ENCODE measurements at places on chromosomes 16 and 17.

DNA sequence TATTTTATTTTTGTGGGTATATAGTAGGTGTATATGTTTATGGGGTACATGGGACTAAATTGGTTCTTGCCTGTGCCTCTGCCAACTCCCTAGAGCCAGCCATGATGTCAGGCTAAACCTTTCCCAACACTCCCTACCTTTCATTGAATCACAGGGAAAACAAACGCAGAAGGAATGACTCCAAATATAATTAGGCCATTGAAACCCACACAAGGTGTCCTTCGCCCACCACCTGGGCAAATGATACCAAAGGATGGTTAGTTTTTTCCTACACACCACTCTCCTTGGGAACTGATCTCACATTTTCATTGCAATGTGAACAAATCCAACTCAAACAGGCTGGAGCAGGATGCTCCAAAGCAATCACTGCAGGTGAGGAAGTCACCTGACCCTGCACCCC is 27.5 kb downstream of the WSB1 start:
- no peak for DNase-seq

GRCh38 chr16:85668676-85669424 is 19.9 kb downstream of the GINS2 start:
- DNase-seq = no peak

DNA sequence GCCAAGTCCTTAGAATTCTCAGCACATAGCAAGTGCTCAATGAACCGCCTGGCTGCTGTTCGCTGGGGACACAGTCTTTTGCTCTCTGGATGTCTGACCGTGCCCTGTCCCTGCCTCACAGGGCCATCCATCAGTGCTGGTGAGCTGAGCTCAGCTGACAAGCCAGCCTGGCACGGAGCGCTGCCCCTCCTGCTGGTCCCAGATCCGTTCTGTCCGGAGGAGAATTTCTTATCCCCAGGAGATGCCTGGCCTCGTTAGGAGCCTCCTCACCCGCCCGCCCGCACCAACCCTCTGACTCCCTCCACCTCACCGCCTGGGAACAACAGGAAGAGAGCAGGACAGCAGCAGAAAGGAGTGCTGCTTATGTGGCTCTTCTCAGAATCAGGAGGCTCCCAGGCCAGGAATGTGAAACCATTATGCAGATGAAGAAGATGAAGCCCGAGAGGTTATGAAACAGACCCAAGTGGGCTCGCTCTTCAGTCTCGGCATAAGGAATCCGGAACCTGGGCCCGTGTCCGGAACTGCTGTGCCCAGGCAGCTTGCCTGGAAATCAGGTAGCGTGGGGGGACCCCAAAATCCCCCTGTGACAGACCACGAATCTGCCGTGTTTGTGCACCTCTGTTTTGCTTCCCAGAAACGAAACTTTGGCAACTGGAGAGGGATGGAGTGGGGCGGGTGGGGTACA is 28.8 kb upstream of the RMI2 start:
- DNase-seq = no peak

- no peak for DNase-seq
These were observed 730.2 kb upstream of the RBFOX1 start for GRCh38 chr16:6602405-6602804.

DNA sequence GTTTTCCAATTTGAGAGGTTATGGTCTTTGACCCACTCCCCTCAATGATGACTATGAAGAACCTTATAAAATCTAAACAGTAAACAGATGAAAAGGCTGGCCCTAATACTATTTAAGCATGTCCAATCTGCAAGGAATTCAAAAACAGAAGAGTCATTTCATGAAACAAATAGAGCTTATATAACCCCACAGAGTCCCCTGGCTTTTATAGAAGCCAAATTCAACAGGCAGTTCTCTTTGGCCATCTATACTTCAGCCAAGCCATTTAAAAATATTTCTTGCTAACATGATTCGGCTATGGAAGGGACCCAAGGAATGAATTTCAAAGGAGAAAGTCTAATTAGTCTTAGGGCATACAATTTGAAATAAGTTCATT is 43.4 kb downstream of the SPOP start:
- DNase-seq = no peak

GRCh38 chr16:57795431-57795878 is 6.8 kb downstream of the KIFC3 start:
- DNase-seq = no peak

GRCh38 chr17:49836111-49837030 is 11.5 kb downstream of the TAC4 start:
- DNase-seq = no peak

- no peak for DNase-seq
These were observed 12.5 kb downstream of the KCNJ2 start for GRCh38 chr17:70181866-70182265.

DNA sequence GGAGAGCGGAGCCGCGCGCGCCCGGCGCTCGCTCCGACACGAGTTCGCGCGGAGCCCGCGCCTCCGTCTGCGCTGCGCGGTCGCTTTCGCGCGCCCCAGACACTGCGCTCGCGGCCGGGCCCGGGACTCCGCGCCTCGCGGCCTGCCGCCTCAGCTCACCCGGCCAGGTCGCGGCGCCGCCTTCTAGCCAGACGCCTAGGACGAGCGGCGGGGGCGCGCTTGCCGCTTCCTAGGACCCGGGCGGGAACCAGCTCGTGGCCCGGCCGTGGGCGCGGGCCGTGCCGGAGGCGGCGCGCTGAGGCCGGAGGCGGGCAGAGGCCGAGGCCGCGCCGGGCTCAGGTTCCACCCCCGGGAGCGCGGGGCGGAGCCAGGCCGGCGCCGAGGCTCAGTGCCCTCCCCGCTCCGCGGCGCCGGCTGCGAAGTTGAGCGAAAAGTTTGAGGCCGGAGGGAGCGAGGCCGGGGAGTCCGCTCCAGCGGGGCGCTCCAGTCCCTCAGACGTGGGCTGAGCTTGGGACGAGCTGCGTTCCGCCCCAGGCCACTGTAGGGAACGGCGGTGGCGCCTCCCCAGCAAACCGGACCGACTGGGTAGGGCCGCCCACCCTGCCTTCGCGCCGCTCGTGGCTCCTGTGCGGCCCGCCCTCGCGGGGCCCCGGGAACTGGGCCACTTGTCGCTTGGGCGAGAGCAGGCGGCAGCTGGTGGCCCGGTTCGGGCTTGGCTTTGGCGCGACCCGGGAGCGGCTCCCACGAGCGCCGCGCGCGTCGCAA is at the start of gene SPHK1:
Gene SPHK1 (plus strand): TSS at position 388 of the 765 bp plus-strand sequence. CDS start 1,036 bp downstream, outside the sequence.
- no peak for DNase-seq

DNA sequence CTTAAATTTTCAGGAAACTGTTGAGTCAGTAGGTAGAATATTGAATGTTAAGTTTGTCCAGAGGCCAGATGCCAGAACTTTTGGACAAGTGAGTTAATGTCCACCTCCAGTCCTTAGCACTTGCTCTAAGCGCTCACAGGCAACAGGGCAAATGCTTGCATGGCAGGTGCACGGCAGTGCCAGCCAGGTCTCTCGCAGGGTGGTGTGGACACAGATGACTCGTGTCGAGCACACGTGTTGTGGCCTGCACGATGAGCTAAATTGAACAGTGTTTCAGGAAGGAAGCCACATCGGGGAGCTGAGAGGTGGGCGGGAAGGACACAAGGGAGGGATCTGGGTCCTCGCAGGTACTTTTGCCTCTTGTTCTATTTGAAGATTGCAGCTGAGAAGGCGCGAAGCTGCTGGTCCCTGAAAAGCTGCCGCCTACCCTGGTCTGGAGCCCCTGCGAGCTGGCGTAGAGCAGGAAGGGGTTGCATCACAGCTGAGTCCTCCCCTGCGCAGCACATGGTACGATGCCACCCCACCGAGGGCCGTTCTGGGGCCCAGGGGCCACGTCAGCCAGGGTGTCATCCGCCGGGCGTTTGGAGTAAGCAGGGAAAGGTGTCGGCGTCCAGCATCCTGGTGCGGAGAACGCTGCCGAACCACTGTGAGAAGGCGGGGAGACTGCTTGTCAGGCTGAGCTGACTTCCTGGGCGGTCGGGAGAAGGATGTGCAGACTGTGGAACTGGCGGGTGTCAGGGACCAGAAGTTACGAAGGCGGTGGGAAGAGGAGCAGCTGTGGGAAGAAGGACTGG is 6.3 kb downstream of the RAB40C start:
- no peak for DNase-seq

DNA sequence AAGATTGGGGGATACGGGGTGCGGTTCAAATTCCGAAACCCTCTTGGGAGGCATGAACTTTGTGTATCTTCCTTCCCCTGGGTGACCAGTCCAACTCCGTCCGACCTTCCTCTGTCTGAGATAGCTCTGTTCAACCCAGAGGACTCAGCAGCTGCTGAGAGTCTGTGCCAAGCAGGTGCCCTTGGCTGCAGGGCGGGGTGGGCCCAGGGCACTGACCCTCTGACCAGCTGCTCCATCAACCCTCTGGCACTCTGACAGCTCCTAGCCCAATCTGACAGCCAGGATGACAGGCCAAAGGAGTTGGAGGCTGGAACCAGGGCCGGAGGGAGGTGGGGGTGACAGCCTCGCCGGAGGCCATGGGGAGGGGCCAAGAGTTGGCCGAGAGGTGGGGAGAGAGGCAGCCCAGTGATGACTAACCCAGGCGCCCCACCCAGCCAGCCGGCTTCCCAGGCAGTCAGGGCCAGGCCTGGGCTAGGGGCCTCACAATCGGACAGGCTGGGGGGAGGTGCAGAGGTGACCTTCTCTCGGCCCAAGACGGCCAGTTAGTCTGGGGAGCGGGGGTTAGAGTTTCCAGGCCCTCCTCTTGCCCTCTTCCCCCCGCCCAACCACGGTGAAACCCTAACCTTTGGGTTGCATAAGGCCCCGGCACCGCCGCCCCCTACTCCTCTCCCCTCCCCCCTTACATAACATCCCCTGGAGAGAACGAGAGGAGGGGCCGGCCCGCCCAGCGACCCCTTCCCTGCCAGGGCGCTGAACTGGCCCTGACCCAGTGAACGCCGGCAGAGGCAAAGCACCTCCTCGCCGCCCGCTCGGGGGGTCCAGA is 5.0 kb upstream of the TLCD2 start:
- DNase-seq = no peak

DNA sequence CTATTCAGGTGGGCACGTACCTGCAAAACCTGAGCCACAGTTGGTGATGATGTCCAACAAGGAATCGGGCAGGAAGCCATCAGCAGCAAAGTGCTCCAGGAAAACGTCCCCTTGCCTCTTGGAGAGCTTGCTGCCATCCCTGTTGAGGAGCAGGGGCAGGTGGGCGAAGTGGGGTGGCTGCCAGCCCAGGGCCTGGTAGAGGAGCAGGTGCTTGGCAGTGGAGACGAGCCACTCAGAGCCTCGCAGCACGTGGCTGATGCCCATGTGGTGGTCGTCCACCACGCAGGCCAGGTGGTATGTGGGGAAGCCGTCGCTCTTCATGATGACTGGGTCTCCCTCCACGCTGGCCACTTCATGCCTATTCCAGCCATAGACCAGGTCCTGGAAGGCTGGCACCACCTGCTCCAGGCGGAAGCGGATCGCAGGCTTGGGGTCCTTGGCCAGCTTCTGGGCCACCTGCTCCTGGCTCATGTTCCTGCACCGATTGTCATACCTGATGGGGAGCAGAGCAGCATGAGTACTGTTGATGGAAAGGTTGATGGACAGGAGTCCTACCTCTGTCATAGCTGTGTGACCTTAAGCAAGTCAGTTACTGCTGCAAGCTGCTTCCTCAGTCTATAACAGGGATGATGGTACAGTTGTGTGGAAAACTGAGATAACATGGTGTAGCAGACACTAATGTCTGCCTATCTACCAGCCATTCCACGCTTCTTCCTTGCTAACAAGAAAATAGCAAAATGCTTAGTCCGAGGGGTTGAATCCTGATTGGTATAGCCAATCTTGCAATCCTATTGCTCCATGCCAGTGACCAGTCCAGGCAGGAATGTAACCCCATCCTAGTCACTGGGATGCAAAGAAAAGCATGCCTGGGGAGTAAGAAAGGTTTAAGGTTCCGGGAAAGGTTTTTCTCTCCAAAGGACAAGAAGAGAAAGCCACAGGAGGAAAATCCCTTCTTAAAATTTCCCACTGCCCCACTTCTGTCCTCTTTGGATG is 22.0 kb downstream of the EARS2 start:
- DNase-seq = no peak

- DNase-seq = no peak
These were observed 2.2 kb downstream of the HOXB13 start for GRCh38 chr17:48726114-48726915.

DNA sequence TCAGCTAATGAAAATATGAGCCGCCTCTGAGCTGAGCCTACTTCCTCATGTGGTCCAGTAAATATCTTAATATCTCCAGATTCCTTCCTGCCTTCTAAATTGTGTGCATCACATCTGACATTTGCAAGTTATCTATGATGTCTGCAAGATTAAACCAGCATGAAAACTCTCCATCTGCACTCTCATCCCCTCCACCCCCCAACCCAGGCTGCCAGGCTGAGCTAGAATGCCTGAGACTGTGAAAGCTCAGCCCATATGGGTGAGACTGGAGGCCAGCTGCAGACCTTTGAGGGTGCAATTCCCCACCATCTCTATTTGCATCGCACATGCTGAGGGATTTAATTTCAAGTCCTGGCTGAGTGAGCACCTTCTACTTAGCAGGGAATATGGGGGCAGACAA is 82.8 kb downstream of the ASIC2 start:
- no peak for DNase-seq

DNA sequence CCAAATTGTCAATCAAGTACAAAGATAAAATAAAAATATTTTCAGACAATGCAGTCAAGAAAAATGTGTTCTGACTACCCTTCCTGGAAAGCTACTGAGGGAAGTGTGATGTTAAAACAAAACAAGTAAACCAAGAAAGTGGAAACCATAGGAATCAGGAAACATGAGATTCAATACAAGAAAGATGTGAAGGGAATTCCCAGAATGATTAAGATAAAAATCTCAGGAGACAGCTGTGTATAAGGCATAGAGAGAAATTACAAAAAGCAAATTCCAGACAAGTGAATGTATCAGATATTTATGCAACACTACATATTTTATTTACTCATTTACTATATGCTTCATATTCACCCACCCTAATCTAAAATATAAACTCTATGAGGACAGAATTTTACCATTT is 32.2 kb downstream of the TRIM37 start:
- DNase-seq = no peak

DNA sequence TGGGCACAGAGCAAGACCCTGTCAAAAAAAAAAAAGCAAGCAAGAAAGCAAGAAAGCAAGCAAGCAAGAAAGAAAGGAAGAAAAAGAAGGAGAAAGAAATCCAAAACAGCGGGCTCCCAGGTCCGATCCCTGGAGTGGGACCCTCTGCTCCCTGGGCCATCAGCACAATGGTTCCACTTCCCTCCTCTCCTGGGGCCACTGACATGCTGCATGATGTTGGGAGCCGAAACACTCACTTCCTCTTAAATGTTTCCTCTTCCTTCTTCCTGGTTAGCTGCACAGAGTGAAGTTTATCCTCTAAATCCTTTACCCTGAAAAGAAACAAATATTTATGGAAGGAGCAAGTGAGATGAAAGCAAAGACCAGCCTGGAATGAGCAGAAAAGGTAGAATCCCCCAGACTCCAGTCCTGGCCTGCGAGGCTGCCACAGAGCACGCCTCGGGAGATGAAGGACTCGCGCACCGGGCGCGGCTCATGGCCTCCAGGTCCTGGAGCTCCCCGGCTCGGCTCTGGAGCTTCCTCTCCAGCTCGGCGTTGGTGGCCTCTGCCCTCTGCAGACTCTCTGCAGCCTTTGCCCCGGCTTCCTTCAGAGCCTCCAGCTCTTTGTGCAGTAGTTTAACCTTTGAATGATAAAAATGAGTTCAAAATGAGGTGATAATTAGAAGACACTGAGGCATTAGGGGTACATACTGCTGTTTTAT is 19.0 kb downstream of the CCDC57 start:
- no peak for DNase-seq
